Non-pigmented ciliary epithelial cell (primary cell): ENCODE measurements at places on chromosomes 6 and 20.

DNA sequence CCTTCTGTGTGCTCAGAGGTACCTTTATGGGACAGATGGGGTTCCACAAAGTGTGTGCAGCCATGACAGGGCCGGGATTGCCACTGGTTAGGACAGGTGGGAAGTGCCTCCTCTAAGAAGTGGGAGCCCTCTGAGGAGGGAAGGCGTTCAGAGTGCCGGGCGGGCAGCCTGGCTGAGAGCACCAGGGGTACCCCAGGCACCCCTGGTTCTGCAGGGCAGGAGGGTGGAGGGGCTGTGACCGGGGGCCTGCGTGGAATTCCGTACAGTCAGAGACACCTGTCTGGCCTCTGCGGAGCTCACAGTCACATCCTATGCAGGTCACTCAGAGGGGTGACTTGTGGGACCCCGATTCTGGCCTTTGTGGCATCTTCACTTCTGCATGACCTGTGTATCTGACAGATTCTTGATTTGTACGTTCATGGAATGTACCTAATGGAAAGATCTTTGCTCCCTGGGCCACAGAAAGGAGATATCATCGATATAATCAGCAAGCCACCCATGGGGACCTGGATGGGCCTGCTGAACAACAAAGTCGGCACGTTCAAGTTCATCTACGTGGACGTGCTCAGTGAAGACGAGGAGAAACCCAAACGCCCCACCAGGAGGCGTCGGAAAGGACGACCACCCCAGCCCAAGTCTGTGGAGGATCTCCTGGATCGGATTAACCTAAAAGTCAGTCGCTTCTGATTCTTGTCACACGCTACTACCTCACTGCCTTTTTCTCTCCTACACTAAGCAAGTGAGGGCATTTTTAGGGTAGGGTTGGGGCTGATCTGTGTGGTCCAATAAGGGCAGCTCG lies 190.9 kb downstream of the SASH1 start:
- no peak for DNase-seq

DNA sequence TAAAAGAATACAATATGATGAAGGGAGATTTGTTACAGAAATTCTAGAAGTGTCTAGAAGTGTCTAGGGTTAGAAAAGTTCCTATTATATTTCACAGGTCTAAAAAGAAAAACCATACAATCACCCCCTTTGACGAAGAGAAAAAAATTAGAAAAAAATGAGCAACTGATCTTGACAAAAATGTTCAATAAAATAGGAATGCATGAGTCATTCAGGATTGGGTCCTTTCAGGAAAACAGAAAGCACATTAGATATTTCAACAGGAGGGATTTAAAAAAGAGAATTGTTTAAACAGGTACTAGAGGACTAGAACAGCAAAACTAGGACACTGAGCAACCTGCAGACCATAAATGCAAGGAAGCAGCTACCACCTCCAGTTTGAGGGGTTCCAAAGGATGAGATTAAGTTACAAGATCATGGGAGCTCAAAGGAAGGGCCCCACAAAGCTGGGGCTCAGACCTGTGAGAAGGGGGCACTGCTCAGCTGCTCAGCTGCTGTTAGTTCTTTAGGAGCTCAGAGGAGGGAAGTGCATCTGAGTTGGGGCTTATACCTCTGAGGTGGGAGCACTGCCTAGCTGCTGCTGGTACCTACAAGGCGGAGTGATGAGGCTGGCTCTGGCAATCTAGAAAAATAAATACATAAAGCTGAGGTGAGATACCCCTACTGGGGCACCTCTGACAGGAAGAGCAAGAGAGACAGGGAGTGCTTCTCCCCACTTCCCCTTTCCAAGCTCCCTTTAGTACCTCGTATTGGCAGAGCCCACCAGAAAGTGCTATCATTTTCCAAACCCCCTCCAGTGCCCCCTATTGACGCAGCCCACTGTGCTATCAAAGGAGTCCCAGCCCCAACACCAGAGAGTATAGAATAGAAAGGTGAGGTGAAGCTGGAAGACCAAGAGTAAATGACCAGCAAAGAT lies 27.1 kb upstream of the BEND6 start:
- no peak for DNase-seq

DNA sequence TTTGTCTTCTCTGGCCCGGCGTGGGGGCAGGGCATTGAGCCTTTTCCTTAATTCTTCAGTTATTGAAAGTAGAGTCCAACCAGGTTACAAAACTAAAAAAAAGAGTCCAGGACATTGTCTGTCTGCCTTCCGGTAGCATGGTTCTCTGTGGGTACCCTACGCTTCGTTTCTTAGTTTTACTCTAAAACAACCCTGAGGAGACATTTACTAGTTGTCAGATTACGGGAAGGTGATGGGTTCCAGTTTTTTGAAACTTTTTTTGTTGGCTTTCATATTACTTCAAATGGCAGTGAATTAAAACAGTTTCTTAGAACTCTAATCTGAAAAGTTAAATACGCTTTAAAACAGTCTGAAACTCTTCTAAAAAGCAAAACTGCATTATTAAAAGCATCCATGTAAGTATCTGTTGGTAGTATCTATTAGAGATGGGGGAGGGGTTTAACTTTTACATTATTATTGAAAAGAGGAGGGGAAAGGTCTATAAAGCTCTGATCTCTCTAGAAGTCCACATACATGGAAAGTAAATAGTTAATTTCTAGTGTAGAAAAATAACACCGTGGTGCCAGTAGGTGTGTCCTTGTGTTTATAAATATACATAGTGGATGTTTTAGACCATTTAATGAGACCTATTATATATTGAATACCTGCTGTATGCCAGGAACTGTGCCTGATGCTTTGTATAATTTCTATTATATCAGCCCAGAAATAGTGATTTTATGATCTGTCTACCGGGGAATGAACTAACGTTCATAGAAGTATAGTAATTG lies 2.2 kb downstream of the BICRAL start:
- DNase-seq: no peak

DNA sequence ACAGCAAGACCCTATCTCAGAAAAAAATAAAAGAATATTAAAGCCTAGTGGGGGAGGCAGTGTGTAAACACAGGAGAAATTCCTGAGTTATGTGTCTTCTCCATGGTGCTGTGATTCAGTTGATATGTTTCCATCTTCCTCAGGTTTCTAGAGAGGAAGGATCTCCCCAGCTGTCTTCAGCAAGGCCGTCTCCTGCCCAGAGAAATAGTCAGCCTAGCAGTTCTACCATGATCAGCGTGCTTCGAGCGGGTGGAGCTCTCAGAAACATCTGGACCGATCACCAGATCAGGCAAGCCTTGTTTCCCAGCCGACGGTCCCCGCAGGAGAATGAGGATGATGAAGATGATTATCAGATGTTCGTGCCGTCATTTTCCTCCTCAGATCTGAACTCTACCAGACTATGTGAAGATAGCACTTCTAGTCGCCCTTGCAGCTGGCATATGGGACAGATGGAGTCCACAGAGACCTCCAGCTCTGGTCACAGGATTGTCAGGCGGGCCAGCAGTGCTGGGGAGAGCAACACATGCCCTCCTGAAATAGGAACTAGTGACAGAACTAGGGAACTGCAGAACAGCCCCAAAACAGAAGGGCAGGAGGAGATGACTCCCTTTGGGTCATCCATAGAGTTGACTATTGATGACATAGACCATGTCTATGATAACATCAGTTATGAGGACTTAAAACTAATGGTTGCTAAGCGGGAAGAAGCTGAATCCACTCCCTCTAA lies 34.9 kb upstream of the MTHFD1L start:
- DNase-seq: no peak

DNA sequence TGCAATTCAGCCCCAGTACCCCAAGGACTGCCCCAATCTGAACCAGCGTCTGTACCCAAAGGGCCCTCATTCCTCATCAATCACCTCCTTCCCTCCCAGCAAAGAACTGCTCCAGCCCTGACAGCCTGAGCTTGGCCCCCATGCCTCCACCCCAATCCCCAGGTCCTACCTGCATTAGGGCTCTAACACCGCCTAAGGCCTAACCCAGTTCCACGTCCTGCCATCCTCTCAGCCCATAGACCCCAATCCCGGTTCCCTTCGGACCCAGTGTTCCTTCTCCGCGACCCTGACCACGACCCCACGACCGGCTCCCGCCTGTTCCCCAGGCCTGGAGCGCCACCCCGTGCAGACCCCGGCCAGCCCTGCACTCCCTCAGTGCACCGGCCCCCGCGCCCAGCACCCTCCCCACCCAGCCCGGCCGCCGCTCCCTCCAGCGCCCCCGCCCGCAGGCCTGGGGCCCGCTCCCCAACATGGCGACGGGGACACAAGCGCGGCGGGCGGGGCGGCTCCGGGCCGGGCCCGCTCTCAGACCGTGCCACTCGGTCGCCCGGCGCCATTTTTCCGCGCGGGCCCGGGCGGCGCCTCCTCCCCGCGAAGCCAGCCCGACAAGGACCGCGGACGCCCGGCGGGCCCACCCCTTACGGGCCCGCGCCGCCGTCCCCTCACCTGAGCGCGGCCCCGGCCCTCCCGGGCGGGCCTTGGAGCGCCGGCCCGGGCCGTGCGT lies 483 bp downstream of the NCOA6 start:
- no peak for DNase-seq

DNA sequence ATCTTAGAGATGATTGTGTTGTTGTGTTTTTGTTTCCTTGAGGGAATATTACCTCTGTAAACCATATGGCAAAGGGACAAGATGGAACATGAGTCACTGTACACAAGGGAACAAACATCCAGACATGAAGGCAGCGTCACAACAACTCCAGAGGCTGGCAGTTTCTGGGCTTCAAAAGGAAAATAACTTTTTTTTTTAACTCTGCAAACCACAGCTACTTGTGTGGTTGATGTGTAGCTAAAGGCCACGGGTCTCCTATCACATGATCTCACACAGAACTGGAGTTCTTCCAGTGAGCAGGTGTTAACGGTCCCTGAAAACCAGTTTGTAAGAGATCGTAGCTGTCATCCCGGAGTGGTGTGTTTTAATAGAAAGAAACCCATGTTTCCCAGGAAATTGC lies 33.2 kb upstream of the HBS1L start:
- no peak for DNase-seq

- DNase-seq: no peak
Observed at GRCh38 chr20:33524261-33524660, 34.4 kb downstream of the CBFA2T2 start.
